NCI-H1417 treated with DMSO at 0.1 percent for 48 hours (cell line): ENCODE measurements at places on chromosomes 11 and 22.
A peak's percentile ranks its signal among the peaks of the same experiment; 100 is the strongest.

DNA sequence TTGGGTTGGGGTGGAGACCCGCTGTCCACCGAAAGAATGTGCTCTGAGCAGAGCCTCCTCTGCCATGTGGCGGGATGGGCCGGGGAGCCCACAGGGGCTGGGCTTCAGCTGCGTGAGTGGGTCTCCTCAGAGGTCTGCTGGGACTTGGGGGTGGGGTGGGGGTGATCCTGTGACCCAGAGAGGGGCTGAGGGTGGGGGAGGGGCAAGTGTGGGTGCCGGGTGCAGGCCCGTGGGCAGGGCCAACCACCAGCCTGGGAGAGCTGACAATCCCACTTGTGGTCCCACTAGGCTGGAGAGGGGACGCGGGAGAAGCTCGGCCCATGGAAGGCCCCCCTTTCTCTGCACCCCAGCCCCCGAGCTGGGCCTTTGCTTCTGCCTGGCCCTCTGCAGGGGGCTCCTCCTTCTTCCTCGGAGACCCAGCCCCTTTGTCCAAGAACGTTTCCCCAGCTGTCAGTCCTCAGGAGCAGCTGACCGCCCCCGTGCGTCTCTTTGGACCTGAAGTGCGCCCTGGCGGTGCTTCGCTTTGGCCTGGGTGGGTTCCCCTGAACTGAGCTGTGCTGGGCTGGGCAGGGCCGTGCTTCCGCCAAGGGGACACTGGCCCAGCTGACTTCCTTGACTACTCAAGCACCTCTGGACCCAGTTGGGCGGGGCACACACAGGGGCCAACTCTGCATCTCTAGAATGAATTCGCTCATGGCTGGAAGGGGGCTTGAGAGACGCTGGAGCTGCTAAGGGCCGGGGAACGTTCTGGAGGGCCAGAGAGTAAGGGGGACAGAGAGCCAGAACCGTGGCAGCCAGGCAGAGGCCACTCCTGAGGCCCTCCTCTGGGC, 30.2 kb downstream of the OSBPL5 start:
- DNase-seq: no peak

DNA sequence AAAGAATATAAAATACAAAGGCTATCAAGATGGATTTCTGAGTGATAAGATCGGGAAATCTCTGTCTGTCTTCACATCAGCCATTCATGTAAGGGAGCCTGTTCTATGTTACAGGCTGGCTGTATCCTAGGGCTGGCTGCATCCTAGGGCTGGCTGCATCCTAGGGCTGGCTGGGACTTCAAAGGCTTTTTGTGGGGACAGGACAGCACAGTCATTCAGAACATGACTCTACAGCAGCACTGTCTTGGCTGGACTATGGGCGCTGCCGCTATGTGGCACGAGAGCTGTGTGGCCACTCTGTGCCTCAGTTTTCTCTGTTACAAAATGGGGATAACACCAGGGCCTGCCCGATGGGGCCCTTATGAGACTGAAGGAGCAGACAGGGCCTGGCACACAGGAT, 10.2 kb downstream of the ADAMTS8 start:
- no peak for DNase-seq

- no peak for DNase-seq
Measured at GRCh38 chr11:67301951-67302516, 1.3 kb upstream of the SSH3 start.

DNA sequence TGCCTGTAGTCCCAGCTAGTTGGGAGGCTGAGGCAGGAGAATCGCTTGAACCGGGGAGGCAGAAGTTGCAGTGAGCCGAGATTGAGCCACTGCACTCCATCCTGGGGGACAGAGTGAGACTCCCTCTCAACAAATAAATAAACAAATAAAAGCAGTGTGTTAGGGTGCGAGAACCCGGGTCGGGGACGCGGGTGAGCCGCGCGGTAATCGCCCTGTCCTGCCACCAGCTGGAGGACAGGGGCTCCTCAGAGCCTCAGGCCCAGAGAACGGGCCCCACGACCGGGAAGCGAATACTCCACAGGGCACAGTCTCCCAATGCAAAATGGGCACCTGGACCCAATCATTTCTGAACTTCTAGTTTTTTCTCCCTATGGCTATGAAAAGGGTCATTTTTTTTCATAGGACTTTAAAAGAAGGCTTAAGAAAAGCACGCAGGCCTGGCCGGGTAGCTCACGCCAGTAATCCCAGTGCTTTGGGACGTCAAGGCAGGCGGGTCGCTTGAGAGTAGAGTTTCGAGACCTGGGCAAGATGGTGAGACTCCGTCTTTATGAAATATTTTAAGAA, 744 bp upstream of the MCM5 start:
- DNase-seq: no peak

- DNase-seq: peak; percentile 43
Measured at GRCh38 chr11:61512435-61512834, 3.9 kb downstream of the LRRC10B start.

DNA sequence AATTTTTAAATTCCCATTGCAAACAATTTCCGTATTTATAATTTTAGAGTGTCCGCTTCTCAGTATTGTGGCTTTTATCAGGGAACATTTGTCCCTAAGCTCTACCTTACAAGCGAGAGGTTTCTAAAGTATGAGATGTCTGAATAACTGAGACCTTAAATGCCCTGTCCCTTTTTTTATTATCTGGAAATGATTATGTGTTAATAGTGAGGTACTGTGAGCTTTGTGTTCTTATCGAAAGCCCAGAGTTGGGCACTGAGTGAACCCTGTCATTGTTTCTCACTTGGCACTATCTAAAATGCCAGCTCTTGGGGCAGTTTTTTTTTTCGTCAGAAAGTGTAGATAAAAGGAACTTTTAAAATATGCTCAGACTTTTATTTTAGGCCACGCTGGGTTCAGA, 9.5 kb downstream of the CTTN start:
- no peak for DNase-seq

DNA sequence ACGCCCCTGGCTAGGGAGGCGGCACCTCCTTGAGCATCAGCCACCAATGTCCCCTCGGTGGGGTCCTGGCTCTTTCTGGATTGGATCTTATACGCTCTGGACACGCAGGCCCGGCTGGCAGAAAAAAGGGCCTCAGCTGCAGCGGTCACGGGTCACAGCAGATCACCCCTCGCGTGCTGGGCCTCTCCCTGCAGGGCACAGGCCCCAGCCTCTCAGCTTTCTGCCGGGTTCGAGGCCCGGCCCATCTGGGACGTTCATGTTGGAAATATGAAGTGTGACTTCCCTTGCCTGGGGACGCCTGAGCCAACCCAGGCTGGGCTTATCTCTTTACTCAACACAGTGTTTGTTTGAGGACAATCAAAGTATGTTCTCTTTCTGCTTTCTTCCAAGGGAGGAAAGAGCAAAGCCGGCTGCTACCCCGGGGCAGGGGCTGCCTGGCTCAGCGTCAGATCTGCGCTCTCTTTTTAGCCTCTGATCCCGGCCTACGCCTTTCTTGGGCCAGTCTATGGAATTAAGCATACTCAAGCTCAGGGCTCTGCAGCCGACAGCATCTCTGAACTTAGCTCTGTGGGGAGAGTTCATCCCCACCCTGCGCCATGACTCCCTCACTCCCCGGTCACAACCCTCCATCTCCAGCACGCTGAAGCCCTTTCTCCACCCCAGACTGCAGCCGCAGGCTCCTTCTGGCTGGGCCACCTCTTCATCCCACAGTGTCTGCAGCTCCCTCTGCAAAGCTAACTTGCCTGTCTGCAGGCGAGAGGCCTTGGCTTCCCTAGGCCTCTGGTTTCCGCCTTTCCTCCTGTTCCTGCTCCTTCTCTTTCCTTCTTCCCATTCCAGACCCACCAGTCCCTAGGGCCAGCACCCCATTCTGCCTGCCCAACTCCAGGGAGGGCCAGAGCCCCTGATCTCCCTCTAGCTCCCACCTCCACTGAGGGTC, 38.8 kb downstream of the ADAMTS15 start:
- no peak for DNase-seq

DNA sequence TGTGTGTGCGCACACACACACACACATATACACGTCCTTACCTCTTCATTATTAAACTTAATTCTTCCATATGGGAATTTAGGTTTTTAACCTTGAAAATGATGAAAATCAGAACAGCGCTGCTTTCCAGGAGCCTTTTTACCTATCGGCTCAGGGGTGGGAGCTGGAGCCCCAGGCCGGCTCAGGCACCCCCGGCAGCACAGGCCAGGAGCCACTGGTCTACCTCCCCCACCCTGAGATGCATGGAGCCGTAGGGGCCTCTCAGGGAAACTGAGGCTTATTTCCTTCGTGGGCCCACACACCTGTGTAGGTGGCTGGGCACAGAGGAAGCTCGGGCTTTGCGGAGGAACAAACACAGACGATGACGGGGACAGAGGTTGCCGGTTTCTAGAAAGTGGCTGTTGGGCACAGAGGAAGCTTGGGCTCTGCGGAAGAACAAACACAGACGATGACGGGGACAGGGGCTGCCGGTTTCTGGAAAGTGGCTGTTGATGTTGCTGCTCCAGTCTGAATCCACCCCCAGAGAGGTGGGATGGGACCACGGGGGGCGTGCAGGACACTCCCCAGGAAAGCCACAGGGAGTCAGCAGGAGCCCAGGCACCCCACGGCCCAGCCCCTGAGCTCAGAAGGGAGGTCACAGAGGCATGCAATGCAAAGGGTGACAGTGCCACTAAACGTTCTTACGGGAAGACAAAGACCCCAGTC, 149.4 kb downstream of the BRD1 start:
- no peak for DNase-seq

DNA sequence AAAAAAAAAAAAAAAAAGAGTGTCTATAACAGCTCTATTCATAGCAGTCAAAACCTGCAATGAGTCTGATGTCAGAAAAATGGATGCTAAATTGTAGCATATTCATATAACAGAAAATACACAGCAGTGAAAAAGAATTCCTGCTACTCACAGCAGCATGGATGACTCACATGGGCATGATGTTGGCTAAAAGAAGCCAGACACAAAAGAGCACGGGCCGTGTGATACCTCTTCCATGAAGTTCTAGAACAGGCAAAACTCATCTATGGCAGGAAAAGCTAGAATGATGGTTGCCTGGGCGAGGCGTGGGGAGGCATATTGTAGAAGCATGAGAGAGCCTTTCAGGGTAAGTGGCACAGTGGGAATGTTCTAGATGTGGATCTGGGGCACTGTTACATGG, 18.9 kb downstream of the PLAAT3 start:
- no peak for DNase-seq

- DNase-seq: no peak
Measured at GRCh38 chr22:28332410-28332809, 347.2 kb downstream of the TTC28 start.
